ENCODE measurements at places on chromosomes 6 and 20.

GRCh38 chr20:56985066-56985685 is 281.3 kb downstream of the BMP7 start:
- DNase-seq: no peak

DNA sequence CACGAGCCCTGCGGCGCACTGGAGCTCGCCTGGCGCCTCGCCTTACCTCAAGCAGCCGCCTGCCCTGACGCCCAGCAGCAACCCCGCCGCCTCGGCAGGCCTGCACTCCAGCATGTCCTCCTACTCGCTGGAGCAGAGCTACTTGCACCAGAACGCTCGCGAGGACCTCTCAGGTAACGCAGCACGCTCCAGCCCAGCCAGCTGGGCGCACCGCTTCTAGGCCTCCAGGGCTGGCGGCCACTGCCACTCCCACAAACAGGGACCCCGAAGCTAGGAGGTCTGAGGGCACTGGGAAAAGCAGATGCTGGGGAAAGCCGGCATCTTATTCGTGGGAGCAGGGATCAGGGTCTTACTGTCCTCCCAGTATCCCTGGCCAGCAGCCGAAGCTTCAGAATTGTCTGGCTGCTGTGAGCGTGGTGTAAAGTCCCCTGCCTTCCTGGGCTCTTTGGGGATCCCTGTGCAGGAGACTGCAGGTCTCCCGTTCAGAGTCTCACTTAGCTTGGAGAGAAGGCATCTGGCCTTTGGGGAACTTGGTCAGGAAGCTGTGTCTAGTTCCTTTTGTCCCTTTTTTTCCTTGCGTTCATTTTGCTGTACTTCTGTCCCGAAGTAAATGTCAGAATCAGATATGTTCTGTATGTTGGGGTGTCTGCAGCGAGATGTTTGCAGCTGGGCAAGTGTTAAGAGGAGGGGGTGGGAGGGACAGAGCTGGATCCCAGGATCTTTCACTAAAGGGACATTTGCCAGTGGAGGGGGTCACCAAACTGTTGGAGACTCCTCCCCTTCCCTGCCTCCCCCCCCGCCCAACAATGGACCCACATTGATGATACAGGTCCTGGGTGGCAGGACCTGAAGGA is 1.8 kb downstream of the FOXF2 start:
- DNase-seq: no peak

DNA sequence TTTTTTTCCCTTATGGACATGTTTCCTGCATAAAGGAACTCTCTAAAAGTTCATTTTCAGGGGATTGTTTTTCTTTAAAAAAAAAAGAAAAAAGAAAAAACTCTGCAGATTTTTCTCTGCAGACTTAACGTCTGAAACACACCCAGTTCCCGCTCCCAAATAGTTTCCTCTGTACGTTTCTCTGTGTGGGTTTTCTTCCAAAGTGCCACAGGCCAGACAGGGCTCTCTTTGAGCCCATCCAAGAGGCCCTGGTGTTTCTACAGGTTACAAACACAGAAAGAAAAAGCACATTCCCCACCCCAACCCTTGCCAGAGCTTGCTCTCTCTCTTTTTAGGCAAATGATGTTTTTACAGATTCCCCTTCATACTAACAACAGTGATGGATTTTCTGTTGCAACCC is 258.6 kb downstream of the FNDC1 start:
- DNase-seq: no peak

- DNase-seq: peak; percentile 19
Measured at GRCh38 chr6:144488590-144488989, 203.5 kb downstream of the UTRN start.

DNA sequence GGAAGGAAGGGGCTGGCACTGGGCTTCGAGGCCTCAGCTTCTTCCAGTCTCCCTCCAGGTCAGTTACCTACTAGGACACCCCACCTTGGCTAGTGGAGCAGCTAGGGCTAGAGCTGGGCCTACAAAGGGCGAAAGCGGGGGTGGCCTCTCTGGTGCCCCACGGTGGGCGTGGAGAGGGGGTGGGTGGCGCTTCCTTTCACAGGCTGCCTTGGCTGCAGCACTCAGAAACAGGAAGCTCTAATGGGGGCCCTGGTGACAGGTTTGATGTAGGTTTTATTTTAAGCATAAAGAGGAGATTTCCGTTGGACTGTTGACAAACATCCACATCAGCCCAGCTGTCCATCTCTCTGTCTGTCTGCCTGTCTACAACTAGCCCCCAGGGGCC is 13.4 kb downstream of the FAM110A start:
- no peak for DNase-seq

DNA sequence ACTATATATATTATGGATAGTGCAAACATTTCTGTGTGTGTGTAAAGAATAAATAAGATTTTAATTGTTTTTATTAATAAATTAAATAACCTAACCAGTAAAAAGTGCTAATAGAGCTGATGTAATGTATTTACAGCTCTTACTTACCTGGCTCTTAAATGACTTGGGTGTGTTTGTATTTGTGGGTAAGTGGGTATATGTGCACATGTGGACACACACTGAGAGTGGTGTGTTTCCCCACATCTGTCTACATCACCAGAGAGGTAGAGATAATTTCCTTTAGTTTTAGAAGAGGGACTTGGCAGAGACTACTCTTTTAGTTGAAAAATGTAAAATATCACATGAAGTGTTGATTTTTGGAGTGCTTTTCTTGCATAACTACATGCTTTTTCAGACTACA is 76.0 kb downstream of the UST start:
- DNase-seq: no peak

DNA sequence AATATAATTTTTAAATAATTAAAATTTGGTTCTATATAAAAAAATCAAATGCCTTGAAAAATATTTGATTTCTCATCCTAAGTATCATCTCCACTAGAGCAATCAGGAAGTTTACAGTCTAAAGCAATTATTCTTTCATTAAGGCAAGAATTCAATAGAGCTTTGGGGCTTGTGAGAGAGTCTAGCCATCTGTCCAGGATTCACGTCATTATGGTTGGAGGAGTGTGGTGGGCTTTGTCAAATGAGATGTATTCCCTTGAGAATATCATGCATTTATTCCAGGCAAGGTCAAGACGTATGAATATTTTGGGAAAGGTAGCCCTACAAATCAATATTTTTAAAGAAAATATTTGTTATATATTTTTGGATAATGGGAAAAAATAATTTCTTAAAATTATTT is 132.4 kb downstream of the ELOVL4 start:
- DNase-seq: no peak

GRCh38 chr6:107691062-107691751 is 132.9 kb downstream of the SCML4 start:
- no peak for DNase-seq

GRCh38 chr6:82704045-82704444 is 340.4 kb downstream of the TPBG start:
- no peak for DNase-seq

- no peak for DNase-seq
Measured at GRCh38 chr20:2595076-2595475, 57.4 kb upstream of the NOP56 start.

- no peak for DNase-seq
Measured at GRCh38 chr6:74871757-74872156, 334.1 kb downstream of the COL12A1 start.

- DNase-seq: no peak
Measured at GRCh38 chr6:786946-787763, 94.2 kb upstream of the EXOC2 start.

GRCh38 chr6:107655245-107655644 is 165.3 kb downstream of the SOBP start:
- DNase-seq: no peak

GRCh38 chr6:11732036-11732631 is 46.5 kb downstream of the ADTRP start:
- DNase-seq: no peak

- no peak for DNase-seq
Measured at GRCh38 chr6:26140254-26140966, 53.2 kb downstream of the HFE start.

DNA sequence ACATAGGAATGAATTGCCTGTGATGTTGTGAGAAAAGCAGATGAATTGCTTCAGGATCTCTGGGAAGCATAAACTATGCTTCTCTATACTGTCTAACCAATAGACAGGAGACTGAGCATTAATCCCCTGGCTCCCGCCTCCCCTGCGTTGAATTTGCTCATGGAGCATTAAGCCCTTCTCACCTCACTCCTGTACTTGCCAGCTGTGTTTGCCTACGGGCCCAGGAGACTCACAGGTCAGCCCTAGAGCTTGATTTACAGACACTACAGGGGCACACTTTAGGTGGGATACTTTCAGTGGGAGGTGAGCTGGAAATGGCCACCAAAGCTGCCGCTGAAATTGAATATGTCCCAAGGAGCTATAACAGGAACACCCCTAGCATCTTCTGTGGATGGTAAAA is 418.7 kb downstream of the CBLN4 start:
- no peak for DNase-seq

DNA sequence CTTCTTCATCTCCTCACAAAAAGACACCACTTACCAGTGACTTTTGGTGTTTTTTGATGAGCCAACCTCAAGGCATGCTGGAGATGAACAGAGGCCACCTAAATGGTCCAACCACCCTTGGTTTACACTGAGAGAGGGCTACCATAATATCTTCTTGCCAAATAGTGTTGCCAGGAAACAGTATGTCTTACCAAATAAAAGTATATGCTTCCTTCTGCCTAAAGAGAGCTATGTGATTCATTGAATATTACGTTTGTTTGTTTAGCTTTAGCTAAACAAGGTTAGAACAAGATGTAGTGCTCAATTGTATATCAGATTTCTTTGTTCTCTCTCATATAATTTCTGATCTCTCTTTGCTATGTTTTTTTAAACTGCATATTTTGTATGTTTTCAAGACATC is 40.6 kb upstream of the BMP6 start:
- no peak for DNase-seq

DNA sequence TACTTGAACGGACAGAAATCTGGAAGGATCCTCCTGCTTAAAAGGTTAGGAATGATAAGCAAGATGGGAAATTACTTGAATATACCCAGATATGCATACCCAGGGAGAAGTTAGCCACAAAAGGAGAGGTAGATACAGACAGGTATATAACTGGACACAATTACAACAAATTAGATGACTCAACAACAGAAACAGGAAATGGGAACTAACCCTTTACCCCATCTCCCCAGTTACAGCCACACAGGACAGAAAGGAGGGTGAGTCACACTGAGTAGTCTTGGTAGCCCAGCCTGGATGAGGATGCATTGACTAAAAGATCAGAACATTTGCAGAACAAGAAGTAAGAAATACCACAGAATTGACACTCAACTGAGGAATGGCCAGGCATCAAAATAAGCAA is 61.2 kb downstream of the C6orf52 start:
- no peak for DNase-seq

GRCh38 chr20:56098981-56099500 is 93.7 kb upstream of the CBLN4 start:
- DNase-seq: no peak

- no peak for DNase-seq
Measured at GRCh38 chr20:38874460-38875174, 51.6 kb upstream of the FAM83D start.

- DNase-seq: no peak
Measured at GRCh38 chr20:36334281-36335205, 28.4 kb downstream of the DLGAP4 start.

DNA sequence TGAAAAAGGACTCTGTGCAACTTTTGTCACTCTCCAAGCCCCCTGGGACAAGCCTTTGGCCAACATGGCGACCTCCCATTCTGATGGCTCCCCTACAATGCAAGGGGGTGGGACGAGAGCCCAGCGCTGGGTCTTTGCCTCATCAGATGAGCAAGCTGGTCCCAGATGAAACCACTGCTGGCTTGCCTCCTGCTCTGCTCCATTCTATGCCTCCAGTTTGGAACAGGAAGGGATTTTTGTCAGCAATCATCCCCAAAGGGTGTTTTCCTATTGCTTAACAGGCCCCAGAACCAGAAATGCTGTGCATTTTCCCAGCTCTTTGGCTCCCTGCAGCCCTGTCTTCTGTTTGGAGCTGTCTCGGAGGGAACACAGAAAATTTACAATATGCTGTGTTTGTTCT is 412.7 kb downstream of the MAFB start:
- DNase-seq: no peak

- no peak for DNase-seq
Measured at GRCh38 chr6:167906899-167907298, 80.2 kb downstream of the AFDN start.

GRCh38 chr6:22972771-22973170 is 403.4 kb downstream of the HDGFL1 start:
- DNase-seq: no peak

DNA sequence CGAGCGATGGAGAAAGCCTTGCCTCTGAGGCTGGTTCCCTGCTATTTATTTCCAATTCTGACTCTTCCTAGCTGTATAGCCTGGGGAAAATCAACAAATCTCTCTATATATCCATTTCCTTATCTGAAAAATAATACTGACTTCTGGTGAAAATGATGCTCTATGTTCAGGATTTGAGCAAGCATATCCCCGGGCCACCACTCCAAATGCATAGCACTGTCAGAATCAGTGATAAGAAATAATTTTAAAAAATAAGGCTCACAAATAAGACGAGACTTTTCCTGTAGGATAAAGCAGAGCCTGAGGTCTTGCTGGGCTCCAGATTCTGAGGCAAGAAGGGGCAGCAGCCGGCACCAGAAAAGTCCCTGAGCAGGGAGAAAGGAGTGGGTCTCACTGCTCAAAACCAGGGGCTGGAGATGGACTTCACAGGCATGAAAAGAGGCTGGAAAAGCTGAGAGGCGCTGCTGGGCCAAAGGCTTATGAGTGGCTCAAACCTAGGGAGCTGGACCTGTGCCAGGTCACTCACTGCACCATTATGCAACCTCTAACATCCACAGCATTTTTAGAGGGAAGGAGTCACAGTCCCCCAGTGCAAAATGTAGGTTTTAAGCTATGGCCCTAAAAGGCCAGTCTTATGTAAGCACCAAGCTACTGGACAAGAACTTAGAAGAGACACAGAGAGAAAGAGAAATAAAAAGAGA is 48.1 kb upstream of the SLC17A4 start:
- no peak for DNase-seq

GRCh38 chr6:135251498-135252441 is 70.7 kb downstream of the MYB start:
- DNase-seq: no peak

GRCh38 chr6:75633045-75633444 is 31.4 kb downstream of the SENP6 start:
- DNase-seq: no peak

GRCh38 chr6:4420160-4420865 is 284.9 kb upstream of the ECI2 start:
- DNase-seq: no peak

DNA sequence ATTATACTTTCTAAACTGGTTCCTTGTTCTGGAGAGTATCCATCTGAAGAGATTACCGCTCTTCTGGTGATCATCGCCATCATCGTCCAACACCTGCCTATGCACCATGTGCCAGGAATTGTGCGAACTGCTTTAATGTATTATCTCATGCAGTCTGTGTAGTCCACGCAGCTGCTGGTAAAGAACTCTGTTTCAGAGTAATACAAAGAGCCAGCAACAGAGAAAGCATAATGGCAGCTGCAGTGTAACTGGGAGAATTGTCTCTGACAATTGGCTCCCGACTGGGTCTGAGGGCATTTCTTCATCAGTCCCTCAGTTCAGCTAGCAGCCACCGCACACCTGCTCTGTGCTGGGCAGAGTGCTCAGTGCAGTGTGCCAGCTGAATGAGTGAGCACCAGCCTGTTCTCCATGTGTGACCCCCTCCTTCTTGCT is 383.4 kb downstream of the GRIK2 start:
- no peak for DNase-seq
